Fibroblast of upper back skin (primary cell): ENCODE measurements at places on chromosomes 11 and 22.

DNA sequence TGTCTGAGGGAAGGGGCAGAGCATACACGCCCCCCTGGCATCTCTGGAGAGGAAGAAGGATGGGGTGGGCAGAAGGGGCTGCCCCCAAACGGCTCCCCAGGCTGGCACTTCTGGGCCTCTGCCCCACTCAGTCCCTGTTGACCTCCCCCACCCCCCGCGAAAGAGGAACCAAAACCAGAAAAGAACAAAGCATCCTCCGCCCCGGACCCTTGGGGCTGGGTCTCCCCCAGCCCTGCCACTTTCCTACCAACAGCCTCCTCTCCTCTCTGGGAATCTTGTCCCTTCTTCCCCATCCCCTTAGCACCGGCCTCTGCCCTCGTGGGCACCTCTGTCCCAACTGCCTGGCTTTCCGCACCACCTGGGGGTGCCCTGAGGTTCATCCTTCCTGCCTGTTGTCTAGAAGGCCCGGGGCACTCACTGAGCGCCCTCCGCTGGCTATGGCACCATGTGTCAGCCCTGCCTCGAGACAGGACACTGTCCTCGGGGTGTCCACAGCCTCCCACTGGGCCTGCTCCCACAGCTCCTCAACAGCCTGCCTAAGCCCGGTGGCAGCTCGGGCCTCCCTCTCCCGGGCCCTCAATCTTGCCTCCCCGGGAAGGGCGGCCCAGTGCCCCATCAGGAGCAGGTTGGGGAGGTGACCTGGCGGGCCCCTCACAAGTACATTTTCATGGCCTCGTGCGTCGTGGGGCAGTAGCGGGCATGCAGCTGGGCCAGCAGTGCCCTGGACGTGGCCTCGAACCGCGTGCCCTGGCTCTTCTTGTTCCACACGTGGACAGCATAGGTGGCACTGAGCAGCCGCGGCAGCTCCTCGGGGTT is 28.2 kb downstream of the A4GALT start:
- no peak for DNase-seq

DNA sequence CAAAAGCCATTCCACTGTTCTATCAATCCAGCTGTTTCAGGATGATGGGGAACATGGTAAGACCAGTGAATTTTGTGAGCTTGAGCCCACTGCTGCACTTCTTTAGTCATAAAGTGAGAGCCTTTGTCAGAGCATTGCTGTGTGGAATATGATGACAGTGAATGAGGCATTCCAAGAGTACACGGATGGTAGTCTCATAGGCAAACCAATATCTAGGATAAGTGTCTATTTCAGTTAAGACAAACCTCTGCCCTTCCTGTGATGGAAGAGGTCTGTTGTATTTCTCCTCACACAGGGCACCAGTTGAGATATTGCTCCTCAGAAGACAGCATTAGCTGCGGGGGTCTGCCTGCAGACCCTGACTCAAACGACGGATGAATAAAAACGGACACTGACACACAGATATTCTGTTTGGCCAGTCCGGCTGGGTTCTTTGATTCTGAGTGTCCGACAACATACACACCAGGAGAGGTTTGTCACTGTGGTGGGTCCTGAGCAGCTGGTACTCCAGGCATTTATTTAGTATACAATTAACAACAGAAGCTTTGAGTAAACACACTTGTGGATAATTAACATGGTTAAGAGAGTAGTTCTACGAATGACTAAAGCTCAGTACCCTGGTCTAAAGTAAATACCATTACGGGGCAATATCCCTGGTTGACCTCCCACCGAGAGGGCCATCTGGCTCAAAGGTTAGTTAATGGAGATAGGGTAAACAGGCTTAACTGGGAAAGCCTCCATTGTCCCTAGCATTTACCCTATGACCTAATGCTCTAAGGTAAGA is 121.7 kb downstream of the ZNF280B start:
- no peak for DNase-seq

DNA sequence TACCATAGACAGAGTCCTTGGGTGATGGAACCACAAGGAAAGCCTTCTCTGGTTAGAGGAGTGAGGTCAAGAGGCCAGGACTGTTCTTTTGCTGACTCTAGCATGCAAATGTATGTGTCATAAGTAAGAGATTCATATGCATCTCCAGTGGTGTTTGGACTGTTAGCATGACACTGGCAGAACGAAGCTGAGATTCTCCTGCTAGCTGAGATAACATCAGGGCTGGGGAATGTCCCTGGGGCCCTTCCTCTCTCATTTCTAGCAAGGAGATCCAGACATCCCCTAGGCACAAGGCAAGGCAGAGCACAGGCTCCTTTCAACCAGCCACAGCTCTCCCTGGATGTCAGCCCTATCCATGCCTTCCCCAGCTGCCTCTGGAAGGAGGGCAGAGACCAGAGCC is 711.3 kb downstream of the OPCML start:
- DNase-seq, result peak; percentile 90

DNA sequence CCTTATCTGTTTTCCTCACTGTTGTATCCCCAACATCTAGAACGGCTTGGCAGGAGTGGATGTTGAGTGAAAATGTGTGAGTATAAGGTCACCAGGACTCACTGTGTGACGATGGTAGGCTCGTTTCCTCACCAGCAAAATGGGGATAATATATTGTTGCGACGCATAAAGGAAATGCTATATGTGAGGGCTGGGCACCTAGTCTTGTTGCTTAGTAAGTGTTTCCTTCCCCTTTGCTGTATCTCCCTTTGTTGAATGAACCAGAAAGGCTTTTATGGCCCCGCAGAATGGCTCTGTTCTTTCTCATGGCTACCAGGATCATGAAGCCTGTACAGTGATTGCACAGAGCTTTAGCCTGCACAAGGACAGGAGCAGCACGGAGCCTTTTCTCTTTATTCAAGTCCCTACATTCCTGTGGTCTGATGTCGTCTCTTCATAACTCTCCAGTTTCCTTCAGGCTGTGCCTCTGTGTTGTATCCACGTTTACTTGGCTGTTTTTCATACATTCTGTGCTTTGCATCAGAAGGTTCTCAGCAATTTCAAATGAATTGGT is 5.4 kb downstream of the TNRC6B start:
- peak; percentile 89 for DNase-seq

- no peak for DNase-seq
These were observed 300.6 kb upstream of the C11orf87 start for GRCh38 chr11:109121173-109121932.

DNA sequence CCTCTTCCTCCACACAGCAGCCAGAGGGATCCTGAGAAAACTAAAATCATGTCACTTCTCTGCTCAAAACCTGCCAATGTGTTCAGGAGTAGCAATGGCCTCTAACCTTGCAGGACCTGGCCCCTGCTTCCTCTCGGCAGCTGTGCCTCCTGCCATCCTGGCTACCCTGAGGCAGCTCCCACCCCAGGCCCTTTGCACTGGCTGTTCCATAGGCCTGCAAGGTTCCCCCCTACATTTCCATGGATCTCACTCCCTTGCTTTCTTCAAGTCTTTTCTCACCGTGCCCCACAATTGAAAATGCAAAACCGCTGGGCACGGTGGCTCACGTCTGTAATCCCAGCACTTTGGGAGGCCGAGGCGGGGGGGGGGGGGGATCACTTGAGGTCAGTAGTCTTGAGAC is 2.1 kb upstream of the STIP1 start:
- no peak for DNase-seq

DNA sequence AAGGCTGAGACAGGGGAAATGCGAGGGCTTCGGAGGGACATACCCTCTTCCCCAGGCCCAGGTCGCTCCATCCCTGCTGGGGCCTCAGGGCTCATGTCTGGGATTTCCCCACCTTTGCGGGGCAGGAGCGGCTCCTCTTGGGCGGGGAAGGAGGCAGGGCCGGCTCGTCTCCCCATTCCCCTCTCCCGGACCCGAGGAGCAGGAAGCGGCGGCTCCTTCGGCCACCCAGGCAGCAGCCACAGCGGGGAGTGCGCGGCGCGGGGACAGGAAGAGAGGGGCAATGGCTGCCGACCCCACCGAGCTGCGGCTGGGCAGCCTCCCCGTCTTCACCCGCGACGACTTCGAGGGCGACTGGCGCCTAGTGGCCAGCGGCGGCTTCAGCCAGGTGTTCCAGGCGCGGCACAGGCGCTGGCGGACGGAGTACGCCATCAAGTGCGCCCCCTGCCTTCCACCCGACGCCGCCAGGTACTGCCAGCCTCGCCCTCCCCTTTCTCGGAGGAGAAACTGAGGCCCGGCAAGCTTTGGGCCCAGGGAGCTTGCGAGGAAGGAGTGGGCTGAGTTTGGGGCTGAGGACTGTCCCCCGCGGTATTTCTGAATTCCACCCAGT is at the start of gene ANKK1:
Gene ANKK1, plus strand, starts transcription at position 175 of the 607 bp plus-strand sequence. Its CDS starts 106 bp downstream, at position 281.
- no peak for DNase-seq

- no peak for DNase-seq
These were observed 68.5 kb upstream of the MPEG1 start for GRCh38 chr11:59281177-59281576.

- DNase-seq, result no peak
These were observed 62.2 kb upstream of the NAV2 start for GRCh38 chr11:19650467-19650866.

GRCh38 chr11:108635106-108635505 is 29.8 kb upstream of the DDX10 start:
- peak; percentile 13 for DNase-seq

DNA sequence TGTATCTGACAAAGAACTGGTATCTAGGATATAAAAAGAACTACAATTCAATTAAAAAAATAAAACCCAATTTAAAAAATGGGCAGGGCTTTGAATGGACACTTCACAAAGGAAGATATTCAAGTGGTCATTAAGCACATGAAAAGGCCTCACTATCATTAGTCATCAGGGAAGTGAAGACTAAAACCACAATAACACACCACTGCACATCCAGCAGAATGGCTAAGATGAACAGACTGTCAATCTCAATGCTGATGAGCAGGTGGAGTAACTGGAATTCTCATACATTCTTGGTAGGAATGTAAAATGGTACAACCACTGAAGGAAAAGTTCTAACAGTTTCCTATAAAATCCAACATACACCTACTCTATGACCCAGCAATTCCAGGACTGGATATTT is 8.9 kb downstream of the HPS4 start:
- no peak for DNase-seq

- DNase-seq, result no peak
These were observed 17.6 kb upstream of the AMOTL1 start for GRCh38 chr11:94750319-94751217.

GRCh38 chr11:30565027-30565426 is 21.1 kb downstream of the MPPED2 start:
- no peak for DNase-seq

DNA sequence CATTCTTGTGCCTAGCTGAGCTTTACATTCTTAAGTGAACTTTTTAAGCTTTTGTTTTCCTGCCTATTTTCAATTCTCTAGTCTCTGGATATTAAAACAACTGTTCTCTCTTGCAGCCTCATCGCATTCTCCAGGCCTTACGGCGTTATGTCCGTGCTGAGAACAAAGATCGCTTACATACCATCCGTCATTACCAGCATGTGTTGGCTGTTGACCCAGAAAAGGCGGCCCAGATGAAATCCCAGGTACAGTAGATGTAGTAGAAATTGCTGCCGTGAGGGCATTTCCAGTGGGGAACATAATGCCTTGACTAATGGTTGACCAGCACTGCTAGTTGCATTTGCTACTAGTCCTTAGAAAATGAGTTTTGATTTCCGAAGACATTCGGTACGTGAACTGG is 29.7 kb upstream of the ST14 start:
- DNase-seq, result no peak

DNA sequence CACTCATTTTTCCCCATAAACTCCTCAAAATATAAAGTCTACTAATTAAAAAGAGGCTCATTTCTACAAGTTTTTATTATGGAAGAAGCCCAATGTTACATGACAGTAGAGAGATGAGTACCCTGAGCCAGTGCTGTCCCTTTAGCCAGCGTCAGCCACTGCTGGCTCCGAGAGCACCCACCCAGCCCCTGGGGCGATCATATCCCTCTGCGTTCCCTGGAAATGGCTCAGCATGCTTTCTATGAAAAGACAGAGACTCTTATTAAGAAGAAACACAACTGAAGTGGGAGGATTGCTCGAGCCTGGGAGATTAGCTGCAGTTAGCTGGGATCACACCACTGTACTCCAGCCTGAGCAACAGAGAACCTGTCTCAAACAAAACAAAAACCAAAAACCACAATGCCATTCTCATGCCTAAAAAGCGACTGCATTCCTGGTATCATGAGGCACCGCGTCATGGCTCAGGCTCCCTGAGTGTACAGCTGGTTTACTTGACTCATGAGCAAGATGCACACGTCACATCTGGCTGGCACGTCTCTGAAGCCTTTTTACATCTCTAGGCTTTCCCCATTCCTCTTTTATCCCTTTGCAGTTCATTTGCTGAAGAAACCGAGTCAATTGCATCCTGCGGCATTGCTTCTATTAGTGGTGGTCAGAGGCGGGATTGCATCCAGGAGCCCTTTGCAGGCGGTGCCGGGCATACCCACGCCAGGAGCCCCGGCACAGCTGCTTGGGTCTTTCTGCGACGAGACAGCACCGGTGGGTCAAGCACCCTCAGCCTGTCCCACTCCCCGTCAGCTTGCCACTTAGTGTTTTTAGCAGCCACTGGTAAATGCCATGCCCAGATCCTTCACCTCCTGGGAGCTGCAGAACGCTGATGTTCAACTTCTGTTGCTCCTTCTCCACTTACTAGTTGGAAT is 119.9 kb downstream of the CTTN start:
- peak; percentile 45 for DNase-seq

DNA sequence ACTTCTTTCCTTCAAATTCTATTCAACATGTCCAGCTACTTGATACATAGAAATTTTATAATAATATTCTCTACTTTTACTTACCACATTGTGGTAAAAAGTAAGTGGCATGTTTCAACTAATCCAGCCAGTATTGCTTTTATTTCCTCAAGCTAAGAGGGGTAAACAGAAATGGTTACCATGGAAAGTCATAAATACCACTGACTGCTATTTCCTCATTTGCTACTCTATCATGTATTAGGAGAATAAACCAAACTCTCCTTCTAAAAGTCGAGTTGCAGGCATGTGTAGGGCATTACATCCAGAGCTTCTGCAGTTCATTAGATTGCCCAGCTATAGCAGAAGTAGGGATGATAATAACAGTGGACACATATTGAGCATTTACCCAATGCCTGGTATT is 208.4 kb downstream of the MAML2 start:
- no peak for DNase-seq

DNA sequence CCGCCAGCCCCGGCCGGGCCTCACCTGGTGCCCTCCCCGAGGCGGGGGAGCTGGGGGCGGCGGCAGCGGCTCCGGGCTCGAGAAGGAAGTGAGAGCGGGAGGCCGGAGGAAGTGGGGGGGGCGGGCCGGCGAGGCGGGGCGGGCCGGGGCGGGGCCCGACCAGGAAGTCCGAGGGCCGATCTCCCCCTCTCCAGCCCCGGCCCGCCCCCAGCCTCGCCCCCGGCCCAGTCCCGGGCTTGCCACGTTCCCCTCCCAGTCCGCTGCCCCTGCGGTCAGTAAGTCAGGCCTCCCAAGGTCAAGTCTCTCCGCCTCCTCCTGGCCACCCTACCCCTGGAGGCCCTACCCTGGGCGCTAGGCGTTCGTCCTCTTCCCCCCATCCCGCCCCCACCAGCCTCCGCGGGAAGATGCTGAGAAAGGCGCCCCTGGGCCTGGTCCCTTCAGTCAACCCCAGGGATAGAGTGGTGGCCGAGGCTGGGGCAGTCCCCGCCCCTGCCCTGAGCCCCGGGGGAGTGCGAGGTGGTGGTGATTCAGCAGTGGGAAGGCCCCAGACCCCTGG is at the start of gene RHOG:
Gene RHOG, minus strand, starts transcription at position 90 of the 556 bp plus-strand sequence. CDS start 12,821 bp downstream, outside the sequence.
- peak; percentile 77 for DNase-seq
